Bronchus fibroblast of lung (primary cell): ENCODE measurements at places on chromosomes 16 and 17. TPM values are rescaled to one million over a fixed set of nuclear protein-coding genes. Genes with fewer than 3 reads are reported as not detected.

GPR139 gene
- total RNA-seq = not detected in 2 replicates

CEP295NL gene
- 0.30 and 0.34 TPM in 2 replicates for total RNA-seq

TSR3 gene
- 105 and 117 TPM in 2 replicates for total RNA-seq

MMP28 gene
- total RNA-seq = 0.67 and 2.2 TPM in 2 replicates

CD68 gene
- total RNA-seq = 27.7 and 27.8 TPM in 2 replicates

ACD gene
- 41.9 and 47.7 TPM in 2 replicates for total RNA-seq

RSL1D1 gene
- total RNA-seq = 72.2 and 130 TPM in 2 replicates

SMCR8 gene
- 6.5 and 7.2 TPM in 2 replicates for total RNA-seq

KRT23 gene
- total RNA-seq = under 0.01 TPM in 1 of 2 replicates, not detected in the other
